Lower lobe of right lung (tissue), 2 donors: ENCODE measurements at places on chromosomes 6 and 20. TPM values are rescaled to one million over a fixed set of nuclear protein-coding genes. Genes with fewer than 3 reads are reported as not detected.

DNA sequence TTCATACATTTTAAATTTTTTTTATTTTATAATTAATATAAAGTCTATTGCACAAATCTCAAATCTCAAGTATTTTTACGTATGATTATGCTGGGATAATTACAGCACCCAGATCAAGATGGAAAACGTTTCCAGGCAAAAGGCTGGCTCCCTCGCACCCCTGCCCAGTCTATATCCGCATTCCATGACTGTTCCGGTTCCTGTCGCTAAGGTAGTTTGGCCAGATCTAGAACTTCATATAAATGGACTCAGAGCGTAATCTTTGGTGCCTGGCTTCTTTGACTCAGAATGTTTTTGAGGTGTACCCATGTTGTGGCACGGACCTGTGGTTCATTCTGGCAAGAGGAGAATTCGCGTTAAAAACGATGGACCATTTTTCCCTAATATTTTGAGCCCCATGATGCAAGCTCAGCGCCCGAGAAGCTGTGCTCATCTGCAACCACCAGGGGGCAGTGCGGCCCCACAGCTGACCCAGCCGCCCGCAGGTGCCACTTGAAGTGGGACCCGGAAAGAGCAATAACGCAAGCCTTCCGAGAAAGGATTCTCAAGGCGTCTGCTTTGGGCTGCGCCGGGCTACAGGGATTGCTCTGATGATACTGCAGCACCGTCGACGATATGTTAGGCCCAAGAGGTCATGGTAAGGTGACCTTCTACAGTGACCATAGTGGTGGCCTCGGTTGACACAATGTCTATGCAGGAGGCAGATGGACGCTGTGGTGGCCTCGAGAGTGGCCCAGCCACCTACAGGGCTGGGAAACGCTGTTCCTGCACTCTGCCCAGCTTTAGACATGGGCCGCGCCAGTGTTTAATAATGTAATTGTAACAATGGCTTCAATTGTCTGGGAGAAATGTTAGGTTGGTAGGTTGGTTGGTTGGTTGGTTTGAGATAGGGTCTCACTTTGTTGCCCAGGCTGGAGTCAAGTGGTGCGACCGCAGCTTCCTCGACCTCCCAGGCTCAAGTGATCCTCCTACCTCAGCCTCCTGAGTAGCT, 160.1 kb downstream of the ZMYND8 start:
- no peaks in the 10 kb centered on the region for H3K27me3 ChIP-seq
- H3K36me3 ChIP-seq, result no peaks in the 10 kb centered on the region
- no peak overlapping the region for H3K4me3 ChIP-seq
- peak; percentile 82 for DNase-seq
- H3K27ac ChIP-seq, result no peak overlapping the region
- H3K4me1 ChIP-seq, result peaks cover 12% of the 10 kb centered on the region

DNA sequence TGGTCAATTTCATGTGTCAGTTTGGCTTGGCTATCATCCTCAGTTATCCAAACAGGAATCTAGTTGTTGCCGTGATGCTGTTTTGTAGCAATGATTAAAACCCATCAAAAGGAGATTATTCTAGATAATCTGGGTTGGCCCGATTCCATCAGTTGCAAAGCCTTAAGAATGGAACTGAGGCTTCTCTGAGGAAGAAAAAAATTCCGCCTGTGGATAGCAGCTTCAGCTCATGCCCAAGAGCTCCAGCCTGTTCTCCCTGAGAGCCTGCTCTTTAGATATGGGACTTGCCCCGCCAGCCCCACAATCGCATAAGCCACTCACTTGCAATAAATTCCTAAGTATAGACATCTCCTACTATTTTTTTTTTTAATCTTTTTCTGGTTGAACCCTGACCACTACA, 61.5 kb downstream of the SEL1L2 start:
- DNase-seq, result no peak
- H3K27me3 ChIP-seq, result no peaks in the 10 kb centered on the region
- H3K27ac ChIP-seq, result no peak overlapping the region
- no peaks in the 10 kb centered on the region for H3K36me3 ChIP-seq

DNA sequence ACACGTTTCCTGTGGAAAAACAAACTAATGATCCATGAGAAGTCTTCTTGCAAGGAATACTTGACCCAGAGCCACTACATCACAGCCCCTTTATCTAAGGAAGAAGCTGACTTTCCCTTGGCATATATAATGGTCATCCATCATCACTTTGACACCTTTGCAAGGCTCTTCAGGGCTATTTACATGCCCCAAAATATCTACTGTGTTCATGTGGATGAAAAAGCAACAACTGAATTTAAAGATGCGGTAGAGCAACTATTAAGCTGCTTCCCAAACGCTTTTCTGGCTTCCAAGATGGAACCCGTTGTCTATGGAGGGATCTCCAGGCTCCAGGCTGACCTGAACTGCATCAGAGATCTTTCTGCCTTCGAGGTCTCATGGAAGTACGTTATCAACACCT, 35.4 kb downstream of the GCNT2 start:
- H3K4me1 ChIP-seq, result peaks cover 5% of the 10 kb centered on the region
- DNase-seq, result no peak
- H3K27ac ChIP-seq, result no peak overlapping the region
- no peaks in the 10 kb centered on the region for H3K27me3 ChIP-seq

- H3K4me1 ChIP-seq, result no peaks in the 10 kb centered on the region
- no peak overlapping the region for H3K27ac ChIP-seq
- DNase-seq, result no peak
- no peak overlapping the region for H3K4me3 ChIP-seq
These were observed 92.6 kb downstream of the BFSP1 start for GRCh38 chr20:17438436-17439039.

DNA sequence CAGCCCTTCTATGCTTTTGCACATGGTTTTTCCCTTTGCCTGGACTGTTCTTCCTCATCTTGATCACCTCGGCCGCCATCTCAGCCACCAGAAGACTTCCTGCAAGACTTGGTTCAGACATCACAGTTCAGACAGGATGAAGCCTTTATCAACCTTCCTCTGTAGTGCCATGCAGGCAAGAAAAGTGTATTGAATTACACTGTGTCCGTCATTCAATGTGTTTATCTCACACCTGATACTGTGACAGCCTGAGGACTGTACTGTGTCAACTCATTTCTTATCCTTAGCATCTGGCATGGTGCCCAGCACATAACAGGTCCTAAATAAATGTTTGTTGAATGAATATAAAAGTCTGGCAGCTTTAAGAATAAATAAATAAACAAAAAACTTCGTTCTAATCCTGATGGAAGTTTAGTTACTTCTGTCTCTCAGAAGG, 133.3 kb upstream of the MAN1A1 start:
- no peak overlapping the region for H3K4me3 ChIP-seq
- no peaks in the 10 kb centered on the region for H3K27me3 ChIP-seq
- no peaks in the 10 kb centered on the region for H3K36me3 ChIP-seq
- H3K27ac ChIP-seq, result no peak overlapping the region
- no peaks in the 10 kb centered on the region for H3K4me1 ChIP-seq

- no peak overlapping the region for H3K4me3 ChIP-seq
- DNase-seq, result no peak
- H3K27me3 ChIP-seq, result no peaks in the 10 kb centered on the region
- H3K36me3 ChIP-seq, result no peaks in the 10 kb centered on the region
- H3K27ac ChIP-seq, result no peak overlapping the region
These were observed 325.9 kb downstream of the COL12A1 start for GRCh38 chr6:74879976-74880375.

- no peak overlapping the region for H3K4me3 ChIP-seq
- no peak overlapping the region for H3K27ac ChIP-seq
- no peak for DNase-seq
- H3K4me1 ChIP-seq, result no peaks in the 10 kb centered on the region
These were observed 27.6 kb upstream of the HLA-C start for GRCh38 chr6:31299511-31299910.

DNA sequence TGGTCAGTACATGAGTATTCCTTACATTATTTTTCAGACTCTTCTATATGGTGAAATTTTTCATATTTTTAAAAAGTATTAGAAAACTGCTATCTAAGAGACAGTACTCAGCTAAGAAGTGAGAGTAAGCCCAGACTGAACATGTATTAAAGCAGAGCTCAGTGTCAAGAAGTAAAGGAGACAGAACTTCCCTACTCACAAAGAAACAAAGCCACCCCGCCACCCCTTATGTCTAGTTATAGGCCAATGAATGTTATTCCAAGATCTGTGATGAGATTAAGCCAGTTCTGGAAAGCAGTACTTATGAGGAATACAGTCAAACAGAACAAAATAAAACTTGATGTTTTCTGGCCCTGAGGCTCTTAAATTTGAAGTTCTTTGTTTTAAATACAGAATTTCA, 114.5 kb downstream of the RNGTT start:
- H3K4me3 ChIP-seq, result no peak overlapping the region
- H3K36me3 ChIP-seq, result no peaks in the 10 kb centered on the region
- no peak overlapping the region for H3K27ac ChIP-seq
- no peaks in the 10 kb centered on the region for H3K27me3 ChIP-seq

The UBE2C gene
- total RNA-seq, result 3.5 TPM
